Osteocyte (in vitro differentiated cells): ENCODE measurements at places on chromosomes 2 and 18.

GRCh38 chr2:191325651-191326365 is 80.6 kb downstream of the MYO1B start:
- DNase-seq, result no peak

GRCh38 chr2:223185638-223186037 is 133.6 kb downstream of the KCNE4 start:
- no peak for DNase-seq

DNA sequence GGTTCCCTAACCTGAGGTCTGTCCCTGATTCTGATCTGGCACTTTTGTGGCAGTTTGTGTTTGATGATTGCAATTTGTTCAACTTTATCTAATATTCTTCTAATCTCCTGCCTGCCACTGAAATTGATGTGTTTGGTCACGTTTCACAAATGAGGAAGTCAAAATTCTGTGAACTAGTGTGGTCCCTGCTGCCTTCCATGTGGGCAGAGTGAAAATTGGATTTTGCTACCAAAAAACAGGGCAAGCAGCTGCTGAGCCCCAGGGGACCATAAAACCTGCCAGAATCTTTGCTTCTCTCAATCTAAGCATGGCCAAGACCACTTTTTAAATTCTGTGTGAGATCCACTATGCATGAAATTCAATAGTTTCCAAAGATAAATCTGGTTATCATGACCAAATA is 195.5 kb upstream of the CYRIA start:
- DNase-seq, result no peak

GRCh38 chr2:168518555-168519066 is 62.5 kb downstream of the CERS6 start:
- DNase-seq, result no peak

DNA sequence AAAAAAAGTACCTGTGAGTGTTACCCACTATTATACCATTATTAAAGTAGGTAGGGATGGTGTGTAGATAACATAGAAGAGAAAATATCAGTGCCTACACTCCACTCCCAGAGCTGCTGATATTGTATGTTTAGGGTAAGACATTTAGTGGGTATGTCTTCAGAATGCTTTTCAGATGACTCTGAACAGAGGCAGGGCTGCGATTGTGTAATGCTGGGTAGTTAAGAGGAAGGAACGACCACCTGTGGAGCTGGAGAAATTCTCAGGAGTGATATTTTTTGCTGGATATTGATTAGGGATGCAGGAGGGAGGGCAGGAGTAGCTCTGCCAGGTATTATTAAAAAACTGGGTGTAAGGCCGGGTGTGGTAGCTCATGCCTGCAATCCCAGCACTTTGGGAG is 2.8 kb downstream of the CNOT11 start:
- DNase-seq, result no peak

DNA sequence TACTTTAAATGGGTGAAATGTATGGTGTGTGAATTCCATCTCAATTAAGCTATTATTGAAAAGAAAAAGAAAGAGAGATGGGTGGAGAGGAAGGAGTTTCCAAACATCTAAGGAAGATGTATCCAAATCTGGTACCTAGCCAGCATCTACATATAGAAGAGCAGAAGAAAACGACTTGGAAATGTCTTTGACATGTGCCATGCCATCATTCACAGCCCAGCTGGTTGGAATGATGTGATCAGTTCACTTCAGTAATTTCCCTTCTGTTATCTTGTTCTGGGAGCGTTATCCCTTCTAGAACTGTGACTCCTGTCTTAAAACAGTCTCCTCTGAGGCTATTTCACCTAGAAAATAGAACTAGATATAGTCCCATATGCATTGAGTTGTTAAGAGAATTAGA is 312.8 kb upstream of the GYPC start:
- no peak for DNase-seq

DNA sequence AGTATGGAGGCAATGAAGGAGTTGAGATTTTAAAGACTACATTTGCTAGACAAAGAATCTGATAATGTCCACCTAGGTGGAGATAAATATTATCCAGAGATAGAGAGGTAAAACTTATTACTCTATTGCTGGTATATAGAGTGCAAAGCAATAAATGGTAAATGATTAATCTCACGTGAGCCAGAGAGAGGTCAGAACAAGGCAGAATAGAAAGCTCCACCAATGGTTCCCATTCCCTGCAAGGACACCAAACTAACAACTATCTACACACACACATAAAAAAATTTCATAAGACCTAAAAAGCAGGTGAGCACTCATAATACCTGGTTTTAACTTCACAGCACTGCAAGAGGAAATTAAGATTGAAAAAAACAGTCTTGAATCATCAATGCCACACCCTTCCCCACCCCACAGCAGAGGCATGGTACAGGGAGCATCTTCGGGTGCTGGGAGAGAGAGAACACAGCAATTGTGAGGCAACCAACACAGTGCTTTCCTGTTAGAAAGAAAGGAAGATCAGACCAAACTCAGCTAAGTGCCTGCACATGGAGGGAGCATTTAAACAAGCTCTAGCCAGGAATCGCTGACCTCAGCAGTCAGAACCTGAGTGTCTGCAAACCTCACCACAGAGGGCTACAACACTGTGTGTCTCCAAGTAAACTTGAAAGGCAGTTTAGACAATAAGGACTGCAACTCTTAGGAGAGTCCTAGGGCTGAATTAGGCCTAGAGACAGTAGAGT is 1432.6 kb upstream of the TMEFF2 start:
- DNase-seq, result no peak

GRCh38 chr18:48387300-48387699 is 21.9 kb downstream of the ZBTB7C start:
- no peak for DNase-seq

DNA sequence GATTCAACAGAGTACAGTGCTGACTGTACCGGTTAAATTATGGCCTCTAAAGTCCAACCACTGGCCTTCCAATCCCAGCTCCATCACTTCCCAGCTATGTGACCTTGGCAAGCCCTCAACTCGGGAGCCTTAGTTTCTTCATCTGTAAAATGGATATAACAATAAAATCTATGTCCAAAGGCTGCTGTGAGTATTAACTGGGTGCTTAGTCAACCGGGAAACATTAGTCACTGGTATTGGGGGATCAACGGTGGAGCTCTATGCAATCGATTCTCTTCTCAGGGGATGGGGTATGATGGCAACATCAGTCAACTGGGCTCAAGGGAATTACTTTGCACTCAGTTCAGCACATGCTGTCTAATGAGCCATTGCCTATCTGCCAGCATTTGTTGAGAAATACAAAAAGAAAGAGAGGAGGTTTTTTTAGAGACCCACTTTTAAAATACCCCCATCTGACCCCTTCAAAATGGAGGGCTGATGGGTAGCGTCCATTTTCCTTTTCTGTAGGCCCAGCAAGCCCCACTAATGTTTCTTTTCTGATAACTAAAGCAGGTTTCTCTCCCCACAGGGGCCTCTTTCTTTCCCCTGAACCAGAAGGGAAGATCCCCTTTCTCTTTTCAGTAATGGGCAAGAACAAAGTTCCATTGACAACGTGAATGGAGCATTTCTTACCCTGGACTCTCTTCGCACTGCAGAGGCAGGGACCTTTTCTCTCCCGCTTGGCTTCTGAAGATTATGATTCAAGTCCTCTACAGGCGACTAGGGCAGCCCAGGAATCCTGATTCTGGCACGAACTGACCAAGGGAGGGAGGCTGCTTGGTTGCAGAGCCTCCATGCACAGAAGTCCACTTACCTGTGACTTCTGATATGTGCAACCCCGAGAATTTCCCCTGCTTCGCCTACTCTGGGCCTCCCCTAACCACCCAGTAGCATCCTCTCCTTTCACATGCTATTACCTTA is 8.7 kb upstream of the AGFG1 start:
- no peak for DNase-seq

DNA sequence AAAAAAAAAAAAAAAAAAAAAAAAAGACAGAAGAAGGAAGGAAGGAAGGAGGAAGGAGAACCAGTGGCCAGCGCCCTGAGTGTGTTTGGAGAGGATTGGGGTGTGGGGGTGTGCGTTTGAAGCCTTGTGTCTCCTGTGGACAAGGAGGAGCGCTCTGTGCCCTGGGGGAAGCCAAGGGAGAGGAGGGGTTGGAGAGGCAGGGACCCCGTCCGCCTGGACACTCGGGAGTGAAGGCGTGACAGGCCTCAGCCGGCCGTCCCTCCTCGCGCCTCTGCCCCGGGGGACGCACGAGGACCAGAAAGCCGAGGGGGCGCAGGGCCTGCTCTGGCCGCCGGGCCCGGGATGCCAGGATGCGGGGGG is 44.9 kb downstream of the SERTAD2 start:
- DNase-seq, result no peak

DNA sequence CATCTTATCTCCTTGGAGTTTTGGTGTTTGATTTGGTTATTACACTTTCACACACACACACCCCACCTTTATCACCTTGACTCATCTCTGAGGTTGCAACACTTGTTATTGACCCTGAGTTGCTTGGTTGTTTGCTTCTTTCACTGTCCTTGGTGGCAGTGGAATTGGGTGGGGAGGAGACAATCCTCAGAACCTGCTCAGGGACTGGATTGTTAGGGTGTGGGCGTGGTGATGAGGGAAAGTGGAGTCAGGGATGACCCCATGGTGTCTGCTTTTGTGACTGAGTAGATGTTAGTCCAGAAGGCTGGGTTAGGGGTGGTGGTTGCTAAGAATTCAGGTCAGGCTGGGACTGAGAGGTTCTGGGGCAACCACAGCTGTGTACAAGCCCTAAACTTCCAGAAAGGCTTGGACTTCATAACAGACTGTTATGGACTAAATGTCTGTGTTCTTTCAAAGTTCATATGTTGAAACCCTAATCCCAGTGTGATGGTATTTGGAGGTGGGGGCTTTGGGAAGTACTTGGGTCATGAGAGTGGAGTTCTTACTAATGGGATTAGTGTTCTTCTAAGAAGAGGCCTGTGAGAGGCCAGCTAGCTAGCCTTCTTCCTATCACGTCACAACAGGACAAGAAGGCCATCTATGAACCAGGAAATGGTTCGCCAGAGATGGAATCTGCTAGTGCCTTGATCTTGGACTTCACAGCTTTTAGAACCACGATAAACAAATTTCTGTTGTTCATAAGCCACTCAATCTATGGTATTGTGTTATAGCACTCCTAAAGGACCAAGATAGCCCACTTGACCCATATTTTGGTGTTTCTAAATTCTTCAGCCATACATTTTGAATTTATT is 3.4 kb upstream of the DIS3L2 start:
- no peak for DNase-seq

DNA sequence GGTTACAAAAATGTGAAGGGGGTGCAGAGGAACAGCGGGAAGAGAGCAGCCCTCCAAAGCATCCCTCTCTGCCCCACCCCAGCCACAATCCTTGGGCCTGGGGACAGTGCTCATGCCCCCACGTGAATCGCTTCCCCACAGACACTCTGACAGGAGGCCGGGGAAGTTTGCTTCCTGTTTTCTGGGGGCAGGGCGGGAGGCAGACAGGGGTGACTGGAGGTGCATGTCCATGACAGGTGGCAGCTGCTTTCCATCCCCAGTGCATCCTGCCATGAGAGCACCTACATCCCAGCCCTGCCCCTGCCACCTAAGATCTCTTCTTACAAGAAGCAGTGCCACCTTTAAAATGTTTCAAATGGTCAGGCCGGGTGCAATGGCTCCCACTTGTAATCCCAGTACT is 47.2 kb upstream of the UBE2F start:
- DNase-seq, result no peak

- no peak for DNase-seq
Observed at GRCh38 chr2:8403876-8404275, 278.0 kb upstream of the ID2 start.

DNA sequence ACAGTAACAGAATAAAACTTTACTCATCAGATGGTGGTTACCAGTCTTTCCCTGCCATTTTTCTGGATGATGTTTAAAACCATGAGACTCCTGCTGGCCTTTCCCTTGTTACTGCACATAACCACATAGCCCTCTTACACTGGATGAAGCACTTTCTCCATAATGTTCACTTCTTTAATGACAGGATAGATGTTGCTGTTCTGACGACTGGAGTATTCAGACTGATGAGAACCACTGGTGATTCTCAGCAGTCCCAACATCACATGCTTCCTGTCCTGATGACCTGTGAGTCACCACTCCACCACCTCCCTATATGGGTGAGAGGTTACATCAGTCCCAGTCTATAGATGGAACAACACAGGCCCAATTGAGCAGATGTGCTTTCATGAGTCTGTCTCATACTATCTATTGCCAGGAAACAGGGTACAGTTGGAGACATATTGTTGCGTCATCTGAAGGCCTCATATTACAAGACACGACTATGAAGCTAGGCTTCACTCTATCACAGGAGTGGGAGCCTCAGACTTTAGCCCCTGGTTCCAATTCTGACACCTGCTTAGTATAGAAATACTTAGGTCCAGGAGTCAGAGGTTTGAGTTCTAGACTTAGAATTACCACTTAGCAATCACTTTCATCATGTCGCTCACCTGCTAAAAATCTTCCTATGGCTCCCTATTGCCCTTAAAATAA is 145.7 kb upstream of the KLF7 start:
- no peak for DNase-seq

DNA sequence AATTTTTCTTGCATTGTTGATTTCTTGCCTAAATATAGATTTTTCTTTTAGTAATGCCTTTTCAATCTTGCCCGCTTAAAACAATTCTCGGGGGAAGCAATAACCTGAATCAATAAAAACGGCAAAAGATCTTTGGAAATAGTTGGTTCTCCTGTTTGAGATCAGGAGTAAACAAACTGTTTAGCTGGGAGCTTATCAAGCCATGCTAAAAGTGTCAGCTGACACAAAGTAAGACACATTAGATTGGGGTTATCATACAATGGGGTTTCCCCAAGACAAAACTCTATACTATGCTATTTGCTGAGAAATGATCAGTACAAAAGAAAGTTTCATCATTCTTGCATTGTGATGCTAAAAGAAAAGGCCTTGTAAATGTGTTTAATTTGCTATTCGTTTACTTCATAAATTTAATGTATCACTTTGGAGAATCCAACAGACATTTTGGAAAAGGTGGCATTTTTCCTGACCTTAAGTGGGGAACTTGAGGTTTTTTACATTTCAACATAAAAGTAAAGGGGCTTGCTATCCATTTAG is 46.5 kb downstream of the ATIC start:
- DNase-seq, result no peak

DNA sequence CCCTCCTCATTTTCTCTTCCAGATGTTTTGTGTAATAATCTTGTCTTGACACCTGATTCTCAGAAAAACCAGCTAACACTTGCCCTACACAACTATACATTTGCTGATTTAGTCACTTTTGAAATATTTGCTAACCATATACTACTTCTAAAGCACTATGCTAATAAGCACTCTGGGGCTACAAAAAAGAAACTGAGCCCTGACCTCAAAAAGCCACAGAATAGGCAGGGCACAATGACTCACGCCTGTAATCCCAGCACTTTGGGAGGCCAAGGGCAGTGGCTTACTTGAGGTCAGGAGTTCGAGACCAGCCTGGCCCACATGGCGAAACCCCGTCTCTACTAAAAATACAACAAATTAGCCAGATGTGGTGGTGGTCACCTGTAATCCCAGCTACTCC is 266.0 kb downstream of the RAD51AP2 start:
- no peak for DNase-seq

GRCh38 chr2:127072970-127073369 is 34.0 kb downstream of the BIN1 start:
- DNase-seq, result no peak

GRCh38 chr2:56812432-56812831 is 628.6 kb downstream of the CCDC85A start:
- no peak for DNase-seq
